ENCODE measurements at places on chromosomes 7 and 10. TPM values are rescaled to one million over a fixed set of nuclear protein-coding genes. Genes with fewer than 3 reads are reported as not detected.

Gene HOXA2
- 1.6 TPM for polyA plus RNA-seq

- DNase-seq = no peak
These were observed 737 bp upstream of the NUB1 start for GRCh38 chr7:151340794-151341356.

- DNase-seq = no peak
These were observed 128.5 kb upstream of the STEAP1 start for GRCh38 chr7:90025771-90026170.

- DNase-seq = peak; percentile 24
These were observed 107.1 kb downstream of the EBLN1 start for GRCh38 chr10:22110761-22111160.

Data from muscle of leg (tissue), 16 donors.